ENCODE measurements at places on chromosomes 3 and 15.
A peak's percentile ranks its signal among the peaks of the same experiment; 100 is the strongest.

- no peak for DNase-seq
Observed at GRCh38 chr15:74451861-74452835, 8.8 kb downstream of the UBL7 start.

- peak; percentile 69 for DNase-seq
Observed at GRCh38 chr15:35038626-35039451, 46.3 kb downstream of the NANOGP8 start.

DNA sequence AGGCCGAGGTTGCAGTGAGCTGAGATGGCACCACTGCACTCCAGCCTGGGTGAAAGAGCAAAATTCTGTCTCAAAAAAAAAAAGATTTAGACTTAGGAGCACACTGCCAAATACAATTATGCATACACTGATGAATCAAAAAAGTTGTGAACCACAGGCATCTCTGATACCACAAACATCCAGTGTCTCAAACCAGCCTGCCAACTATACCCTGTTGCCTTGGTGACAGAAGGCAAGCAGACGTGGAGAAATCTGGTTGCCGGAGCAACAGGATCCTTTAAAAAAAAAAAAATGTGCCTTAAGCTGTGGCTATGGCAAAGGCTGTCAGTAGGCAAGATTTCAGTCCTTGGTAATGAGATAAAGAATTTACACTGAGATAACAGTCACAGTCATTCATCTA is 202.3 kb downstream of the NEK10 start:
- peak; percentile 97 for DNase-seq

DNA sequence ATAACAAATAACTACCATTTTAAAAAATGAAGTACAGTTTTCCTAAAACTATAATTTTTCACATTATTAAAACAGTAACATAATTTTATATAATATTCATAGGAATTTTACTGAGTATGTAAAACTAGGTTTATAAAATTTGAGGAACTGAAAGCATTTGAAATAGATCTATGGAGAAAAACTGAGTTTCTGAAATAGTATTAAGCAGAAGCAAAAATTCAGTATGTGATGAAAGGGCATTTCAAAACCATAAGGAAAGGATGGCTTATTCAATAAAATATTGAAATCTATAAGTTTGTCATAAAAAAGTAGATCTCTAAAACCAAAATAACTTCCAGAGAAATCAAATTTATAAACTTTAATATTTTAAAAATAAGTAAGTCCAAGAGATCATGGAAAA is 53.4 kb downstream of the GBE1 start:
- DNase-seq = no peak

DNA sequence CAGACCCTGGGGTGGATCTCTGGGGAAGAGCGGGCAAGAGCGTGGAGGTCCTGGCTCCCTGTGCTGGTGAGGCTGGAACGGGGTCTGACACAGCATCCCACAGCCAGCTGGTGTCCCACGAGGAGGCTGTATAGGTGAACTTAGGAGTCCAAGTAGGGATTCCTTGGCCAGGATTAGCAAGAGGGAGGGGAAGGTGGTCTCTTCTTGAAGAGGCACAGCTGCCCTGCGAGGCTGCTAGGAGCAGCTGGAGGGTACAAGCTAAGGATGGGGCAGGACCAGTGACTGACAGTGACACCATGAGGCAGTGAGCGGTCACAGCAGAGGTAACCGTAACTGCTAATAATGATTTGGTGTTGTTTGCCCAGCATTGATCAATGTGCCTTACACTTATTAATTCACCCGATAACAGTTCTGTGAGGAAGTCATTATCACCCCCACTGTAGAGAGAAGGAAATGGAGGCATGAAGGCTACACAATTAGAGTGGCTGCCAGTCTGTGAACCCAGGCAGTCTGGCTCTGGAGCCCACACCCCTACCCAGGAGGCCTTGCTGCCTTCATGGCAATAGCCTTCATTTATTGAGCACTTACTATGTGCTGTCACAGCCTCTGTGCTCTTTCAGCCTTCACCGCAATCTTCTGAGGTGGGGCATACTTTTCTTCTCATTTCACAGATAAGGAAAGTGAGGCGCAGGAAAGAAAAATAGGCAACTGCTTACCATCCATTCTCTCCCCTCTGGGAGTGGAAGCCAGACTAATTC is 59.4 kb downstream of the TMEM44 start:
- peak; percentile 70 for DNase-seq

DNA sequence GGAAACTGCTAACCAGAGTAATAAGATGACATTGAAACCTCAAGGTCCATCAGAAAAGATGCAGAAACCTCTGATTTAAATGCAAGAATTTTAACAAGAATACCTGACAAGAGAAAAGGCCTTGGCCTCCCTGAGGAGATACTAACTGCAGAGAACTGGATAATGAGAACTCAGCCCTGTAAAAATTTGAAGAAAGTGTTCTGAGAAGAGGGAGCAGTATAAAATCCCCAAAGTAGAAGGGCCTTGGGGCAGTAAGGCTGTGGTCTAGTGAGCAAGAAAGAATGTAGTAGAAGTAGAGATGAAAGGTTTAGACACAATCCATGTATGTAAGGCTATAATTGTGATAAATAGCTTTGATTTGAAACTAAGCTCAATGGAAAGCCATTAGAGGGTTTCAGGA is 394.1 kb downstream of the ZBBX start:
- no peak for DNase-seq

- no peak for DNase-seq
Observed at GRCh38 chr3:9902372-9903237, at the start of gene IL17RE. Gene IL17RE (plus strand): TSS chr3:9902848. CDS start chr3:9902933, 85 bp downstream.

GRCh38 chr15:33547876-33548275 is 237.1 kb downstream of the RYR3 start:
- DNase-seq = peak; percentile 52

DNA sequence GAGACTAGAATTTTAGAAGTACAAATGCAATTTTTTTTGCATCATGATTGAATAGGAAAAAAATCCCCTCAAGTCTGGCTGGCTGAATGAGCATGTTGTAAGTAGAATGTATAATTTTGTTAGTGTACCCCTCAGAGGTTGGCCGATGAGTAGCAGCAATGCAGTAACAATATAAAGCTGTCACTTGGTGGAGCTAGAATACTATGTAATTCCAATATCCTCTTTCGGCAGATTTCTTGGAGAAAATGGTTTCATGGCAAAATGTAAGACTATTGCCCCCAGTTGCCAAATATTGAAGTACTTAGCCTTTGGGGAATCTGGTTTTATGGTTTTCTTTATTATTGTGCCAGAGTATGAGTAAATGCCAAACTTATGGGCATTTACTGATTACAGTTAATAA is 39.8 kb upstream of the SGO1 start:
- DNase-seq = peak; percentile 51

DNA sequence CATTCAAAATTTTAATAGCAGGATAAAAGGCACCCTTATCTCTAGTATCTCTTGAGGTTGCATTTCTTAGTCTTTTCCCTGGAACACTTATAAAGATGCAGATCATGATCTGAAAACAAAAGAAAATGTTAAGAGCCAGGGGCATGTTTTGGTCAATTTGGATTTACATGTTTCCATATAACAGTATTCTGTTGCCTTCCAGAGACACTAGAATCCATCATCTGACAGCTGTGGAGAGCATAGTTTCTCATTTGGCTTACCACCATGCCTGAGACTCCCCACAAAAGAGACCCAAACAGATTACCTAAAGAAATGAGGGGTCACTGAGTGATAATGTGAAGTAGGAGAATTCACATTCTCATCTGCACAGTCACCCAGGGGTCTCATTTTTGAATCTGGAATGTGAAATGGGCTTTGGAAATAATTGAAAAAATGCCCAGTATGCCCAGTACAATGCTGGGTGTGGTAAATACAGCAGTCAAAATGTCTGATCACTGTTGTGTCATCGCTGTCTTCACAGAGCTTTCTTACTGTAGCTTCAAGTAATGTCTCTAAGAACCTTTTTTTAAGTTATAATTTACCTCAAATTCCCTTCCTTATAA is 79.9 kb upstream of the ZBTB20 start:
- peak; percentile 52 for DNase-seq

- no peak for DNase-seq
Observed at GRCh38 chr3:50338965-50339364, 1.7 kb downstream of the RASSF1 start.

DNA sequence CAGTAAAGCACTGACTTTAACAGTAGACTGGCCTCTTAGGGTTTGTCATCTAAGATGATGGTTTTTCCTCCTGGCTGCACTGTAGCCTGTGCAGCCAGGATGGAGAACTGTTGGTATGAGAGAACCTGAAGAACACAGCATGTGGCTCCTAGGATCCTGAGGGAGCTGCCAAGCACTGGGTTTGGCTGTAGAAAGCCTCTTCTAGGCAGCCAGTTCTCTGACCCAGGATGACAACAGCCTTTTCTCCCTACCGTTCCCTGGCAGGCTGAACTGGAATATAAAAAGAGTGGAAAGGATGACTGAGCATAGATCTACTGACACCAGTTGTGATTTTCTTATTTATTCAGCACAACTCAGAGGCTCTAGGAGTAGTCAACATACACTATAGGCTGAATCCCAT is 34.3 kb upstream of the MANF start:
- no peak for DNase-seq

- peak; percentile 99 for DNase-seq
Observed at GRCh38 chr15:49877873-49878521, 241.0 kb downstream of the ATP8B4 start.

DNA sequence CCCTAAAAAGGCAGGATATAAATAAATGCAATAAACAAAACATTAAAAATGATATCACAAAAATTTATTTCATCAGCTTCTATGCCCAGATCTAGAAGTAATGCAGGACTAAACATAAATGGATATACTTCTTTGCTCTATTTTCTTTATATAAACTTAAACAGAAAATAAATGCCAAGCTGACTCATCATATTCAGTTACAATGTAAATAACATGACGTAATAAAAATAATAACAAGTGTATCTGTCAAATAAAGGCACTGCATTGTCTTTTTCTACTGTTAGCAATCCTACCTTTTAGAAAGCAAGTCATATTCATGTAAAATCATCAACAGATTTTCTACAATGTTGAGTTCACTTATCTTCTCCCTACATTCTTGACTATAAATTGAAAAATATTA is 61.6 kb downstream of the NEK10 start:
- no peak for DNase-seq

- DNase-seq = no peak
Observed at GRCh38 chr15:94858449-94858848, 627.1 kb downstream of the MCTP2 start.

- peak; percentile 68 for DNase-seq
Observed at GRCh38 chr3:125194849-125195601, 17.5 kb downstream of the SLC12A8 start.

DNA sequence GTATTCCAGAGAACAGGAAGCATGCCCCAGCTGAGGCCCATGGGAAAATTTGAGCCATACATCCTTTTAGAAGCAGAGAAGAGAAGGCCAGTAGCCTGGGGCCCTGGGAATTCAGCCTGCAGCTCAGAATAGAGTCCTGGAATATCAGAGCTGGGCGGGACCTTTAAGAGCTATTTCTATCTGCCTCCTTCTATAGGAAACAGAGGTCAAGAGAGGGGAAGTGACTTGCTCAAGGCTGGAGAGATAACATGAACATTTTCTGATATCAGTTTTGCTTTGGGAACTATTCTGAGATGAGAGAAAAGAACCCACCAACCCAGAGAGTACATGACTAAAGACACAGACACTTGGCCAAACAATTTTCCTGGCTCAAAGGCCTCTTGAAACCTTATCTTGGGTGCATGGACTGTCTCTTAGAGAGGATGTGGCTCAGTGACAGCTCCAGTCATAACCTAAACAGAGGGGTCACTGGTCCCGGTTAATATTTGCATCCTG is 26.0 kb downstream of the MASP1 start:
- peak; percentile 32 for DNase-seq

GRCh38 chr15:40501487-40501886 is 30.7 kb downstream of the CHST14 start:
- DNase-seq = no peak

GRCh38 chr3:136353461-136353860 is 103.3 kb downstream of the PCCB start:
- no peak for DNase-seq

Measured in fibroblast of the aortic adventitia (primary cell).